Stimulated activated CD8-positive, alpha-beta memory T cell treated with anti-CD3 and anti-CD28 coated beads, Interleukin-4, amount 100 ng/mL, for 1 hour (primary cell): ENCODE measurements at places on chromosomes 1 and 21.

GRCh38 chr1:19287436-19288185 is 959 bp downstream of the AKR7A3 start:
- DNase-seq, result no peak

- no peak for DNase-seq
Observed at GRCh38 chr21:34897828-34898227, 151.3 kb downstream of the RUNX1 start.

GRCh38 chr1:166852918-166853317 is 13.6 kb downstream of the POGK start:
- no peak for DNase-seq

- DNase-seq, result no peak
Observed at GRCh38 chr1:119097380-119097779, 43.1 kb downstream of the WARS2 start.

- DNase-seq, result no peak
Observed at GRCh38 chr1:230681599-230681998, 32.3 kb downstream of the AGT start.
